Stimulated activated CD8-positive, alpha-beta memory T cell treated with anti-CD3 and anti-CD28 coated beads, Interleukin-4, amount 100 ng/mL, for 4 hours (primary cell): ENCODE measurements at places on chromosomes 6 and 20.

- peak; percentile 2 for DNase-seq
Observed at GRCh38 chr6:4133941-4134838, 1.2 kb downstream of the ECI2 start.

GRCh38 chr6:13397359-13398068 is 69.2 kb upstream of the TBC1D7 start:
- DNase-seq = no peak

- DNase-seq = no peak
Observed at GRCh38 chr20:62548471-62548870, 72.7 kb upstream of the GATA5 start.

GRCh38 chr20:52180180-52180840 is 11.3 kb downstream of the ZFP64 start:
- no peak for DNase-seq

GRCh38 chr6:140601021-140601808 is 1226.8 kb upstream of the CITED2 start:
- DNase-seq = no peak

GRCh38 chr6:30312266-30312665 is 14.5 kb upstream of the TRIM39 start:
- DNase-seq = no peak

- no peak for DNase-seq
Observed at GRCh38 chr6:90184334-90185298, 112.0 kb downstream of the BACH2 start.

DNA sequence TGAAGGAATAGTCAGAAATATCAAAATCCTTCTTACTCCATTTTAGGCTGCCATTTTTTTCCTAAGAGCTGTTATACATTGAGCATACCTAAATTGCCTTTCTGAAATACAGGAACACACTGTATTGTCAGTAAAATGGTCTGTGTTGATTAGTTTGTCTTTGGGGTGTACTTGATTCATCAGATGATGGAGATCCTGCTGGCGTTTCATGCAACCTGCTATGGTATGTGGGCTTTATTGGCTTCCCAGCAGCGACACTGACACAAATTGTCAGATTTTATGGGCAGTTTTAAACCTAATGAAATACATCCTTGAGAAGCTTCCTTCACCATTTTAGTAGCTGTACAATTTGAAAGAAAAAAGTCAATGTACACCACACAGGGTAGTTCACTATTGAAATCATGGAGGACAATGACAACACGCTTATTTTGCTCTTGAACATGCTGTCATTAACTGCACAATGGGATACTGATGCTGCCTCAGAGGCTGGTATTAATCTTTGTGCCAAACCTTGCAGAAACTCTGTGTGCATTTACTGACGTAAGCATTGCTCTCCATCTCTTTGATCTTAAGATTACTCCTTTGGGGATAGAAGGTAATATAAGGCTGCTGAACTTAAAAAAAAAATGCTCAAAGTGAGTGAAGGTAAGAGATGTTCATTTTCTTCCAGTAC is 124.9 kb downstream of the LAMA2 start:
- no peak for DNase-seq

- DNase-seq = no peak
Observed at GRCh38 chr20:61436667-61437279, 184.7 kb downstream of the CDH4 start.

- no peak for DNase-seq
Observed at GRCh38 chr6:116369964-116370759, 585 bp upstream of the DSE start.
